ENCODE measurements at places on chromosomes 7 and 10. TPM values are rescaled to one million over a fixed set of nuclear protein-coding genes. Genes with fewer than 3 reads are reported as not detected.
A peak's percentile ranks its signal among the peaks of the same experiment; 100 is the strongest.

GRCh38 chr7:29488203-29488970 is 75.2 kb upstream of the PRR15 start:
- DNase-seq: no peak

DNA sequence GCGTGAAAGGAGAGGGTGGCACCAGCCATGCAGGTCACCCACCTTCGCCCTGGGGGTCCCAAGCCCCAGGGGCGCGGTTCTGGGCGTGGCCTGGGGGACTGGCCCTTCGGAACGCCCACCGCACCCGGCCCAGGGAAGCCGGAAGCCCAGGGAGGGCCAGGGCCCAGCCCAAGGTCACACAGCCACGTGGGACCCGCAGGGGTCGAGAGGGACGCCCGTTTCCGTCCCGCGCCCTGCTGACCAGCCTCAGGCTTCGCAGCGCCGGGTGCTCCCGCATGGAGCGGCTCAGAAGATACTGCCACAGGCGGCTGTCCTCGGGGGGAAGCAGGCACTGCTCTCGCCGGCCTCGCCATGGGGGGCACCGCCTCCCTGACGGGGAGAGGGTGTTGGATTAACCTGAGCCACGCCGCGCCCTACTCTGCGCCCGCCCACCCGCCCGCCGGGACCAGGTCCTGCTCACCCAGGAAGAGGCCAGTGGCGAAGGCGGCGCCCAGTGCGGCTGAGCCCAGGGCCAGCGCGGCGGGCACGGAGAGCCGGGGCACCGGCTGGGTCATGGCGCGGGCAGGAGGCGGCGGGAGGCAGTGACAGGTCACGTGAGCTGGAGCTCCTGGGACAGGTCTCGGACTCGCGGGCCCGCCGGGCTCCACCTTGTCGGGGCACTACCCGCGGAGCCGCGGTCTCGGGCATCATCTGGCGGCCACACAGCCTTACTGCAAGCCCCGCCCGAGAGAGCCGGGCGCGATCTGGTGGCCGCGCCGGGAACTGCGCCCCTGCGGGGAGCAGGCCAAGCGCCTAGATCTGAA is at the start of gene COMTD1:
TSS of gene COMTD1 (minus strand) at position 583 of the 803 bp plus-strand sequence. CDS start at position 554, 29 bp downstream.
- peak; percentile 96 for DNase-seq

DNA sequence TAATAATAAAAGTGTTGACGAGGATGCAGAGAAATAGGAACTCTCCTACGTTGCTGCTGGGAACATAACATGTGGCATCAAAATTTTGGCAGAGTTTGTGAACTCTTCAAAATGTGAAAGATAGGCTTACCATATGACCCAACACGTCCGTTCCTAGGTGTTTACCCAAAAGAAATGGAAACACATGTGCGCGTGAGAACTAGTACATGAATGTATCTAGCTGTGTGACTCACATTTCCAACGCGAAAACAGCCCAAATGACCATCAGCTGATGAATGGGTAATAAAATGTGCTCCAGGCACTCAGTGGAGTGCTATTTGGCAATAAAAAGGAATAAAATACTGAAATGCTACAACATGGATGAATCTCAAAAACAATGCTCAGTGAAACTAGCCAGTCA is 10.4 kb upstream of the ELFN1 start:
- no peak for DNase-seq

DNA sequence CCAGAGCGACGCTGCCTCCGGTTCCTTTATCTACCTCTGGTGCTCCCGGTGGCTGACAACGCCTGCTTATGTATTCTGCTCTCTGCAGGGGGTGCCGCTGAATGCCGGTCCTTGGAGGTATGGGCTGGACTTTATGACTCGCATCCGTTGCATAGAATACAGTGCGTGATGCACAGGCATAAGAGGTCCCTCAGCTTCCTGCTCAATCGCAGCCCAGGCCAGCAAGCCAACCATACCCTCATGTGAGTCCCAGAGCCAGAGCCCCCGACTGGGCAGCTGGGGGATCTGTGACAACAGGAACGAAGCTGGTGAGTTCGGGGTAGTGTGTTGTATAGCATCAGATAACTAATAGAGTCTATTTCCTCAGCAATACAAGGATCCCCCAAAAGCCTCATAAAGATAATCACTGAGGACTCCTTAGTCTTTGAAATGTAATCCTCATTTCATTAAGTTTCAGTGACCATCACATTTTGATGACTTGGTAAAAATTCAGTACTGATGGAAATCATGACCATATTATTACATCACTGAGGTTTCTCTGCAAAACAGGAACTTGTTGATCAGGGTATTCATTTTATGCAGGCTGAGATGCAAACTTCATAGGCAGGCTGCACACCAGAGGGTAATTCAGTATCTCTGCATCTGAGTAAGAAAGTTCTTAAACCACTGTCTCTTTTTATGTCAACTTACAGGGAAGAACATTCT is 607.8 kb downstream of the PTPRN2 start:
- DNase-seq: no peak

DNA sequence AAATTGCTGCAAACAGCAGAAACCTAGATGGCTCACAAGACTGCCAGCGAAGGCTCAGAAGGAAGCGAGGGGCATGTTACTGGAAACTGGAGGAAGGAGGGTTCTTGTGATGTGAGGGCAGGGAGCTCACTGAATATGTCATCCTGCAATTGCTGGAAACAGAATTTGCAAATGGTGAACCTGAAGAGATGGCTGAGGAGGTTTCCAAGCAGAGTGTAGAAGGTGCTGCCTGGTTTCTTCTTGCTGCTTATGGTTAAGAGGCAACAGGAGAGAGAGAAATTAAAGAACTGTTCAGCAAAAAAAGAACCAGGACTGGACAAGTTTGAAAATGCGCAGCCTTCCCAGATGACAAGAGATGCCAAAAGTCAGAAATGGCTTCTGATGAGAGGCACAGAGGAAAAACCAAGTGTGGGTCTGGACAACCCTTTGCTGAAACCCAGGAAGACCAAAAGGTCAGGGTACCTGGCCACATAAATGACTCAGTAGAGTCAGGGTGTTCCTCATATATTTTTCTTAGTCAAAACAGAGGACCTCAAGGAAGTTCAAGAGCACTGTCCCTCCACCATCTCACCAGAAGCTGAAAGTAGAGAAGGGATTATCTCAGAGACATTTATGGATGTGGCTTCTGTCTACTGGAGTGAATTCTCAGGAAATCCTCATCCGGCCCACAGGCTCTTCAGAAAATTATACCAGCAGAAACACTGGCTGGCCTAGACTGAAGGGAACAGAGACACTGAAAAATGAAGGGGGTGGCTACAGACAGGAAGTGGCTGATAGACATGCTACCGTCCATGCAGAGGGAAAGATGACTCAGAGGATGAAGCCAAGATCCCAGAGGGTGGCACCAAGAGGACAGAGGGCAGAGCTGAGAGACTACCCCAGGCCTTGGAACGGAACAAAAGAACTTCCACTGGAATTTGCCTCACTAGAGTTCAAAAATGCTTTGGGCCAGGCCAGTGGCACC is 10.1 kb downstream of the PAPOLB start:
- no peak for DNase-seq

DNA sequence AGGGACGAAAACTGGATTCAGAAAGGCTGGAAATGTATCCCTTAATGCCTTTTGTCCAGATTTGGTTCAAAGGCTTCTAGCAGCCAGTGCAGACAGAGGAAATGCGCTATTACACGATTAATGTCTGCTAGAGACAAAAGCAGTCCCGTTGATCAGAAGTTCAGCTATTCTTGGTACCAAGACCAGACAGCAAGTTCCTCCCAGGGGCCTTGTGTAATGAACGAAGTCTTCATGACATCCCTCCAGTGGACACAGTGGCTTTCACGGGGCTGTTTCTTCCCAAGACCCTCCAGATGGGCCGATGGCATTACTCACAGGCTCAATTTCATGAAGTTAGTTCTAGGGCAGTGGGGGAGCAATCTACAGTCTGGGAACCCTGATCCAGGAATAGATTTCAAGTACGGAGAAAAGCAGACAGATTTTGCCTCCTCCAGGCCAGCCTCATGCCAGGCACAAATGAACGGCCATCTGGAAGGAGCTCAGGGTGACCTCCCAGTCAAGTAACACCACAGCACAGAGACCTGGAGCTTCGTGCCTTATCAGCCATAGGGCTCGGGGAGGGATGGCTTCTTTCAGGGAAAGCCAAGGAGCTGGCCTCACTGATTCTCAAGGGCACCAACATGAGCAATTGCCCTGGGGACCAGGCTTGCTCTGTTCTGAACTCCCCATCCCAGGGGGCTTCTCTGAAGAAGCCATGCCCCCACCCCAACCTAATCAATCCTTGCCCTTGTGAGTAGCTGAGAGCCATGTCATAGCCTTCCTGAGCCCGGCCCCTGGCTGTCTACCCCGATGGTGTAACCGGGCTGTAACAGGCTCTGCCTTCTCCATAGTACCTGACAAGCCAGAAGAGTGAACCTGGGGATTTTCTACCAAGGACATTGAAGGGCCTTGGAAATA is 101.1 kb downstream of the PRKAG2 start:
- DNase-seq: no peak

- DNase-seq: no peak
Measured at GRCh38 chr7:25520516-25520915, 292.2 kb upstream of the NPVF start.

- DNase-seq: no peak
Measured at GRCh38 chr7:149321978-149322541, 60.1 kb downstream of the ZNF783 start.

DNA sequence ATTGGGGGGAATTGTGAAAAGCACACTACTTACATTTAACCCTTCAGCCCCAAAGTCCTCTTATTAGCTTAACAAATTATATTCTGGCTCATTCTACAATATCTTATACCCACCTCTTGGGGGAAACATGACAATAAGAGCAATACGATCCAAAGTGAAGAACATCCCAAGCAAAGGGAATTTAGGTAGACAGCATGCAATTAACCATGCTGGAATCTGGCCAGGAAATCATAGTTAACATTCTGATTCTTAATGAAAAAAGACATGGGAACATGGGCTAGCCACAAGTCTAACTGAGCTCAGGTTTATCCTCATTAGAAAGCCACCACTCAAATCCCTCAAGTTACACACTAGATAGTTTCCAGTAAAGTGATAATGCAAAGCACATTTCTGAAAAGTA is 241.9 kb upstream of the SLC26A5 start:
- DNase-seq: no peak

DNA sequence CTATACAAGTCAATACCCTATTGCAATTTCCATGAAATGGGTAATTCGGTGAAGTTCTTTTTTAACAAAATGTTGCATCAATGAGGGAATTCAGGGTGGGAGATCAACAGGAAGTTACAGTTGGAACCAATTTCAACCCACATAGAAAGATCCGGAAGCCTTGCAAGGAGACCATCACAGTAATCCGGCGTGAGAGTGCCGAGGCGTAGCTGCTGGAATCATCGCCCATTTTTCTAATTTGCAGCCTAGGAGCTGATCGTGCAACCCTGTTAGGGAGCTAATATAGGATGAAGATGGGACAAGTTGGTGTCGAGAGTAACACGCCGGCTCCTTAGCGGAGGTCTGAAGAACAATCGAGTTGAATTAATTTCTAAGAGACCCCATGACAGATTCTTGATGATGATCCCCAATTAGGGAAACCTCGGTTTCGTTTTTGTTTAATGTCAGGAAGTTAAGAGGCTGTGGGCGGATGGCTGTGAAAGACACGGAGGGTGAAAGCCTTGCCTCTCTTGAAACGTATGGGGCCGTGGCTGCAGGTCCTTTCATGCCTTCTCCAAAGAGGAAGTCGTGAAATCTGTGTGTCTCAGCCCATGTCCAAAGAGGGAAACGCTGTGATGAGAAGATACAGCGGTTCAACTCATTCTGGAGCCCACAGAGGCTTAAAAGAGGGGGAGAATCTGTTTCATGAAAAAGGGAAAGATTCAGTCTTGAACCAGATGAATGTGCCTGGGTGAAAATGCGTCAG is 51.2 kb upstream of the CARD11 start:
- DNase-seq: no peak

- DNase-seq: peak; percentile 75
Measured at GRCh38 chr10:102644066-102644645, at the start of gene TRIM8. TRIM8 (plus strand) TSS chr10:102644479; CDS start chr10:102644618, 139 bp downstream.

DNA sequence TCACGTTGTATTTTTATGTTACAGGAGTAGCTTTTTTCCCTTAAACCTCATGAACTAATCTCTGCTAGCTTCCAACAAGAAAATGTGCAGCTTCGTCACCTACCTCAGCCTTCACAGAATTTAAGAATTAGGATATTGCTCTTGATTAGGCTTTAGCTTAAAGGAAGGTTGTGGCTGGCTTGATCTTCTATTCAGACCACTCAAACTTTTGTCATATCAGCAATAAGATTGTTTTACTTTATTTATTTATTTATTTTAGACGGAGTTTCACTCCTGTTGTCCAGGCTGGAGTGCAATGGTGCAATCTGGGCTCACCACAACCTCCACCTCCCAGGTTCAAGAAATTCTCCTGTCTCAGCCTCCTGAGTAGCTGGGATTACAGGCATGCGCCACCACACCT is 125.6 kb upstream of the GPR22 start:
- DNase-seq: no peak

- peak; percentile 60 for DNase-seq
Measured at GRCh38 chr10:34075254-34075926, 739.7 kb downstream of the PARD3 start.

DNA sequence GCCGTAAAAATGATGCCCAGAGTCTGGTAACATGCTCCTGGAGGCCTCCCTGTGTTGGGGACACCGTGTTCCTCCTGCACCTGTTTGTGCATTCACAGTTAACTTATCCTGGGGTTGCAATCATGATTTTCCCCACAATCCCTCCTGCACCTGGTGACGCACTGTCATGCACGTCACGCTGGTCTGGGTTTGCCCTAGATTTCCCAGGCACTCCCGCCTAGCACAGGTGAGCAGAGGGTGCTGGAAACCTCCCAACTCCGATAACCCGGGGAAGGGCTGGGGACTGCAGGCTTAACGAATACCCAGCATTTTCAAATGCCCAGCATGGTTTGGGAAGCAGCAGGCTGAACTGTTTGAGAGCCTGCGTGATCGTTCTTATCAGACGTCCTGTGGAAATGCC is 427.1 kb downstream of the TCERG1L start:
- no peak for DNase-seq

- no peak for DNase-seq
Measured at GRCh38 chr10:110398419-110399105, 93.8 kb upstream of the SMNDC1 start.

DNA sequence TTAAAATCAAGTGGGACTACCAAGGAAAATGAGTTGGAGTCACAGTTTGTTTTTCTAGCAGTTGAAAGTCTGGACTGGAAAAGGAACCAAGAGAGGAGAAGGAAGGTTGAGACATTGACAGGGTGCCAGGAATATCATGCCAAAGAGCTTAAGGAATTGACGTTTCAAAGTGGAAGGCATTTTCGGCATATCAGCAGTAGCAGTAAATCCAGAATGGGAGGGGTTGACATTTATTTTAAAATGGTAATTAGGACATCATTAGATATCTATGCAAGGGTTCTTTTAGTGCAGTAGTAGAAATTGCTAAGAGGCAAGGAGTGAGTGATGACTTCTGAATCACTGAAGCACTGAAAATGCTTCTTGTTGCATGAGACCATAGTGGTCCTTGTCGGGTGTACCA is 335.9 kb upstream of the PLXDC2 start:
- no peak for DNase-seq

Gene ZNF117
- total RNA-seq: 2.3 TPM

Gene SCIN
- 0.13 TPM for total RNA-seq

Gene SEPHS1
- 27.8 TPM for total RNA-seq

Gene SPDYE2B
- total RNA-seq: not detected

Gene CPA1
- not detected for total RNA-seq

Gene SLC29A4
- 3.9 TPM for total RNA-seq
